ENCODE measurements at places on chromosomes 1 and 21.

DNA sequence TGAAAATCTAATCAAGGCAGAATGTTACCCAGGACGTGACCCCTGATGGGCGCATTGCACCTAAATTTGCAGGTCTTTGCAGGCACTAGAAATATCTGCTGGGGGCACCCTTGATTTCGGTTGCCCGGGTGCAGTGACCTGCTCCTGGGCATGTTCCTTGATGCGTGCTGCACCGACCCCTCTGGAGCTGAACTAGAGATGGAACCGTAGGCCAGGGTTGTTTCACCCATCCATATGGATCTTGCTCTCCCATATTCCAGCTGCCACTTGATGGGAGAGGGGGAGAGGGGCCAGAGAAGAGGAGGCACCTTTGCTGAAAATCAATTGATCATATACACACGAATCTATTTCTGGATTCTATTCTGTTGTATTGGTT, 8.4 kb upstream of the COL18A1 start:
- DNase-seq: no peak

GRCh38 chr1:183879966-183880365, 75.0 kb downstream of the RGL1 start:
- DNase-seq: no peak

- DNase-seq: no peak
Measured at GRCh38 chr1:89681045-89681729, 48.3 kb downstream of the LRRC8C start.

GRCh38 chr1:221548942-221549341, 192.9 kb downstream of the DUSP10 start:
- DNase-seq: no peak

GRCh38 chr1:68113966-68114365, 63.5 kb upstream of the DIRAS3 start:
- no peak for DNase-seq

DNA sequence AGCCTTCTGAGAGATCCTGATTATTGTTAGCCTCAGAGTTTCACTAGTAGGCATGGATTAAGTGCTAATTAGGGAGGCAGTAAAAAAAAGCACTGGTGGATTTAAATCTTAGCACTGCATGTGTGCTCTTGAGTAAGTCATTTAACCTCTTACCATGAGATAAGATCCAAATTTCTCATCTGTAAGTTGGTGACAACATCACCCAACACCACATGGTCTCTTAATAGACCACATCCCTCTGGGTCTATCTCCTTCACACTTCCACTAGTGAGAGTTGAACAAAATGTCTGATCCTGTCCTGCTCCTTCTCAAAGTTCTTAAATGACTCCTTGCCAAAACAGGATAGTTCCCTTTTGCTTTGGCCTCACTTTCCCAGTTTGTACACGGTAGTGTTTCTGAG, 29.5 kb upstream of the DMRTA2 start:
- DNase-seq: no peak

DNA sequence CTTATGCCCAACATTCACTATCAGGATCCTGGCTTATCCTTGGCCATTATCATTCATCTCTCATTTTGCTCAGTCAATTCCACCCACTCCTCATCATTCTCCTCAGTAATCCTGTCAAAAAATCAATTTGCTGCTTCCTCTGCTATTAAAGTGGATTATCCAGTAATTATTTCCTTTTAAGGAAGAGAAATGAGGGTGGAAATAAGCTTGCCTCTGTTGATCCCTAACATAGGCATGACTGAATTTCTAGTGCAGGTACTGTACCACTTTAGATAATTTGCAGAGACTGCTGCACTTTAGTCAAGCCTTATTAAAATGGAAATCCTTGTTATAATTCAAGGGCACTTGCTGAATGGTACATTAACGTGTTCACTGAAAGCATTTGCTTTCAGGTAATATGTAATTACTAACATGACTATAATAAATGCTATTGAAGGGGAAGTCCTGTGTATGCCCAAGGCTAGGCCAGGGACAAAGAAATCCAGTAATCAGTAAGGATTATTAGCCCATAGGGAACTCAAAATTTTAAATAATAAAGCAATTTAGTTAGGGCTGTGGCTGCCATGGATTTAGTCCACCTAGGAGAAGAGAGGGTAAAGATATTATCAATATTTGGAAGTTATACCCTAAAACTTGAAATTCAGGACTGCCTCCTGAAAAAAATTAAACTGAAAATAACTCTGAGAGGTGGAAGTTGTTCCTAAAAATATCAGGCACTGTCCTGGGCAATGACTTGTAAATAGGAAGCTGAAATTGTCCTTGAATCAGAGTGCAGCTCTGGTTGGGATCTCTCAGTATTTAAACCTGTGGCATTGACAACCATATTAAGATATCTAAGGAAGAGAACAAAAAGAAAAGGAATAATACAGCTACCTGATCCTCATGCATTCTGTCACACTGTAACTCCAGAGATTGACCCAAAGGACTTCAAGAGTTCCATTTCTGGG, 43.4 kb downstream of the RGS2 start:
- no peak for DNase-seq
